Jurkat, Clone E6-1 (cell line): ENCODE measurements at places on chromosomes 6 and 20.

- DNase-seq: no peak
Observed at GRCh38 chr6:11921017-11921438, 91.1 kb upstream of the HIVEP1 start.

DNA sequence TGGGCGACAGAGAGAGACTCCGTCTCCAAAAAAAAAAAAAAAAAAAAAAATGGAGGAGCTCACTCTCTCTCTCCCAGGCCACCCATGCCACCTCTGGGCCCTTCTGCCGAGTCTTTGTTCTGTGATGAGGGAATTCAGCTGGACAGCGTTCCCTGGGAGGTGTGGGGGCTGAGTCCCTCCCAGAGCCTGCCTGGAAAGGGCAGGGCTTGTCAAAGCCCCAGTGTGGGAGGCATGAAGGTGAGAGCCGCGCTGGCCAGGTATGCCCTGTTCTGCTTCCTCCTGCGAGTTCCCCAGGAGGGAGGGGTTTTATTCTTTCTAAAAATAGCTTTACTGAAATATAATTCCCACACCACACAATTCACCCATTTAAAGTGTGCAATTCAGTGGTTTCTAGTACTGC lies 69.6 kb downstream of the TMEM242 start:
- DNase-seq: no peak

GRCh38 chr6:166851426-166851825 lies 104.9 kb downstream of the RNASET2 start:
- DNase-seq: no peak

GRCh38 chr6:86782328-86782727 lies 155.0 kb upstream of the HTR1E start:
- DNase-seq: no peak

DNA sequence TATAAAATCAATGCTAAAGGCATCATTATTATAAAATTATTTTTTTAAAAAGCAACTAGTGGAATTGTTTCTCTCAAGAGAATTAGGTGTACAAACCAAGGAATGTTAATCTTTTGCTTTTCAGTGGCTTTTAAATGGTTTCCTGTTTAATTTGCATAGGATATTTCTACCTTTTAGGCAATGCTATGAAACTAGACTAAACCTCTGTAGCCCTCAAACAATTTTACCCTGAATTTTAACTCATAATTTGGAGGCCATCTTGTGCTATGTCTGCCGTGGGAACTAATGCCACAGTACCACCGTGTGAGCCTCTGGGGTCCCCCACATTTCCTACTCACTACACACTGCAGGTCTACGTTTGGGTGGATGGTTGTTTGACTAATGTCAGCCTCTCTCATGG lies 20.6 kb downstream of the PHACTR2 start:
- no peak for DNase-seq

DNA sequence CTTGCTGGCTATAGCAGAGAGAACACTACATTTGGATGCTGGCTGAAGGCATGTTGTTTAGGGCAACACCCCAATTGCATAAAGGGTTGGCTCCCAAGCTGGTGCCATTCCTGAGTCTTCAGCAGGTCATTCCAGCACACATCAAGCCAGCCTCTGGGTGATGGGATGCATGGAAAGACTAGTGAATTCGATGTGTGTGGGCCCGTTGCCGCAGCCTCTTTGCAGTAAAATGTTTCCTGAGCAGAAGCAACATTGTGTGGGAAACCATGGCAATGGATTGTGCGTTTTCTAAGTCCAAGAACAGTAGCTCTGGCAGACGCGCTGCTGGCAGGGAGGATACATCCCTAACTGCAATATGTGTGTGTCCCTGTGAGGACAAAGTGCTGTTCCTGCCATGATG lies 142.4 kb upstream of the SLC24A3 start:
- no peak for DNase-seq

DNA sequence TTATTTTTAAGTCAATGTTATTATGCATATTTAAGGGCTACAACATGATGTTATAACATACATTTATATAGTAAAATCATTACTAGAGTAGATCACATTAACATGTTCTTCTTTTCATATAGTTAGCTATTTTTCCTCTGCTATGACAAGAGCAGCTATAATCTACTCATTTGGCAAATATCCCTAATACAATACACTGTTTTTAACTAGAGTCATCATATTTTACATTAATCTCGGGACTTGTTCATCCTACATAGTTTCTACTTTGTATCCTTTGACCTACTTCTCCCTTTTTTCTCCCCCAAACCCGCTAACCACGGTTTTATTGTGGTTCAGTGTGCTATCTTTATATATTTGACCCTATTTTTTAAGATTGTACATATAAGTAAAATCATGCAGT lies 249.0 kb downstream of the EPM2A start:
- no peak for DNase-seq

DNA sequence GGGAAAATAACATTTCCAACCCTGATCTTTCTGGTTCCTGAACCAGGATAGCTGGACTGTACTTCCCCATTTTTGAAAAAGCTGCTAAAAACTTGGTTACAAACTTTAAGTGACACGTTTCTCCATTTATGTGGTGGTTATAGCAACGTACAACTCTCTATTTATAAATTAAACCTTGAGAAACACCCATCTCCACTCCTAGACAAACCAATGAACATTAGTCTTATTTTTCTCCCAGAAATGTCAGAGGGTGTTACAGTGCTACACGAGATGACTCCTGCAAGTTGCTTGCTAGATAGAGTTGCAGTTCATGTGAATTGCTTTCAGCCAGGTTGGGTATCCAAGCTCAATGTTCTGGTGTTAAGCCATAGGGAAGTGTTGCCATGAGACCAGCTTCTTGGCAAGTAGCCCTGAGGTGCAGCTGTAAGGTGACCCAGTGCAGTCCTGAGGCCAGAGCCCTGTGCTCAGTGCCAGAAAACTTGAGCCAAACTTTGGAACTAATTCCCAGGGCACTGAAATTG lies 51.3 kb upstream of the REV3L start:
- no peak for DNase-seq
